Renal pelvis (tissue), 12 donors: ENCODE measurements at places on chromosomes 5 and 9.

DNA sequence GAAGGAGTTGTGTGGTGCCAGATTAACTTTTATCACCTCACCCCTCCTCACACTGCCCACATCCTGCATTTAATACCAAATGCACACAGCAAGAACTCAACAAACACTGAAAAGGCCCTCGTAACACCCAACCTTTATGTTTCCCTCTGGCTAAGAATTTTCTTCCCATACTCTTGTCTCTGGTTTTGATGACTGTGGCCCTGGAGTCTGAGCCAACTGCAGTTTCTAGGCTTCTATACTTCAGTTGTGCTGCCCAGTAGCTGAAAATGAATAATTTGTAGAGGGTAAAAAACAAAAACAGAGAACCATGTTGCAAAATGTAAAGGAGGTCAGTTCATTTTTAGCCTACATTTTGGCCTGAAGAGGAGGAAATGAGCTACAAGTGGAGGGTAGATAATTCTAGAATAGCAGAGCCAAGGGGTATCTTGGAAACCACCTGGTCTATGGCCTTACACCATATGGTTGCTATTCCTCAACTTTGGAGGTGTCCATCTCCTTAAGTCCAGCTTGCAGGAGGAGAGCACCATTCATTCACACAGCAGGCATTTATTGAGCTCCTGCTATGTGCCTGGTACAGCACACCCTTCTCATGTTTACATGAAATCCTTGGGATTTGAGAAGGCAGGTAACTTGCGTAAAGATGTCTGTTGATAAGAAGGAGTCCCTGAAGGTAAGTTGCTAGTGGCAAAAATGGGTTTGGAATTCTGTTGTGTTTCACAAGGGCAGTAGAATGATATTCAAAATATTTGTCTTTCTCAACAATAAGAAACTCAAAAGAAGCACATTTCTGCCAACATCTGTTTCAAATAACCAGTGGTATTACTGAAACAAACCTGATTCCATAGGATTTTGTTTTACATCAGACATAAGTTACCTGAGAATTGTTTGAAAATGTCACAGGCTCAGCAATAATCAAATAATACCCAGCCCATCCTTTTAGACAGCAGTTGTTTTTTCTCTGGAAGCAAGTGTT lies 83.8 kb upstream of the TNFAIP8 start:
- DNase-seq = no peak

DNA sequence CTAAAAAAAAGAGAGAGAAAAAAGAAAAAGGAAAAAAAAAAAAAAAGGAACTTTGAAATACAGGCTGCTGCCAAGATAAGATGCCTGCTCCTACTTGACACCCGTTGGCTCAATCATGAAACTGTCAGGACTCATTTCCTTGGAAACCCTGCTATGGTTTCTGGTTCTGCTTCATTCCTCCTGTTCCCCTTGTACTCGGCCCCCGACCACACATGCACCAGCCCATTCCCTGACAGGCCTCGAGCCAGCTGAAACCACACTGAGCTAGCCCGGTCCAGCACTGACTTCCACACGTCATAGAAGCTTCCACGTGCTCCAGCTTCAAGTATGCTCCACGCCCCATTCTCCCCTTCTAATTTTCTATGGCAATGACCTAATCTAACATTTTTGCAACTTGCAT lies 93.2 kb downstream of the MYO10 start:
- DNase-seq = no peak

DNA sequence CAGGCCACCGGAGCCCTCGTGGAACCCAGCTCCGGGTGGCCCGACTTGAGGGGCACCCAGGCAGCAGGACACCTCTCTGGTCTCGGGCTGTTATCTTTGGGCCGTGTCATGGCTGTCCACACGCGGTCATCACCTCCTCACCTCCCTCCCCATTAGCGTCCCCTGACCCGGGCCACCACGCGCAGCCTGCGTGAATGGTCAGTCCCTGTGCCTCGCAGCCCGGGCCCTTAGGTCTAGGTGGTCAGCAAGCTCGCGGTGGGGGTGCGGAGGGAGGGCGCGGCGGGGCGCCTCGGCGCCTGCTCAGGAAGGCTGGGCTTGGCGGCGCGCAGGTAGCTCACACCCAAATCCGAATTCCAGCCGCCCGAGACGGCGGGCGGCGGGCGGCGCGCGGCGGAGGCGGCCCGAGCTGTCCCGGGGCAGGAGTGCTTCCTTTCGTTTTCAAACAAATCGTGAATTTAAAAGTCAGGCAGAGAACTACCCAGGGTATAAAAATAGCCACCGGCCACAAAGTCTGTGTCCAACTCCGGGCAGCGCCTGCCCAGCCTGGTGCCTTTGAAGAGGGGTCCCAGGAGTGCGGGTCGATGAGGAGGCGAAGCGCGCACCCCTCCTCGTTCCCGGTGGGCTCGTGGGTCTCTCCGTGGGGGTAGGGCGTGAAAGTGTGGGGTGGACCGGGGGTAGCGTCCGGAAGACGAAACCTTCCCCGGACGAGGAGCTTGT lies 1.0 kb upstream of the RXRA start:
- DNase-seq = peak; percentile 53

DNA sequence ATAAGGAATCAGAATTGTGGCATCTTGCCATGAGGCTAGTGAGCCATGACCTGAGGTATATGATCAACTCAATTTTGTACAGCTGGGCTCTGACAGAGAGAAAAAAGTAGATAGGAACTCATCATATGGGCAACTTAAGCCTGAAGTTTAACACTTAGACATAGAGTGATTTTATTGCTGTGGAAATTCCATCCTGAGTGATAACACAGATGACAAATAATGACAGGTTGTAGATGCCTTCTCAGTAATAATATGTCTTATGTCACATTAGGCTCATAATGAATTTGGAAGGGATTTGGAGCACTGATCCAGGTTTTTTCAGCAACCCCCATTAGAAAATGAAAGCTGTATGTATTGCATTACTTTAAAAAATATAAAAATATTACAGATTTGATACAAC lies 744.6 kb downstream of the CDH12 start:
- no peak for DNase-seq

GRCh38 chr5:157351802-157352092 lies 85.8 kb downstream of the CYFIP2 start:
- no peak for DNase-seq

DNA sequence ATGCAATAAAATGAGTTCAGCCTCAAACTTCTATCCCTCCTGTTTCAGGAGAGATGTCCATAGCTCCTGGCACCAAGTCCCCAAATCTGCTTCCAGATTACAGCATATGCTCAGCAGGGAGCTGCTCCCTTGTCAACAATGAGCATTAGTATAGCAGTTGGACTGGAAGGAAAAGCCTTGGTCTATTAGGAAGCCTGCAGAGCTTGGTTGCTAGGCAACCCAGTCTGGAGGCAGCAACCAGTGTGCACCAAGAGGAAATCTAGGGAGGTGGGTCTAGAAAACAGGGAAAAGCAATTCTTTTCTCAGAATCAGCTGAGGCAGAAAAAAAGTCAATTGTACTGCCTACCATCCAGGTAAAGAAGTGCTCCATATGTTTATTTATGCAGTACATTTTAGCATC lies 229.5 kb upstream of the NMUR2 start:
- DNase-seq = peak; percentile 38

DNA sequence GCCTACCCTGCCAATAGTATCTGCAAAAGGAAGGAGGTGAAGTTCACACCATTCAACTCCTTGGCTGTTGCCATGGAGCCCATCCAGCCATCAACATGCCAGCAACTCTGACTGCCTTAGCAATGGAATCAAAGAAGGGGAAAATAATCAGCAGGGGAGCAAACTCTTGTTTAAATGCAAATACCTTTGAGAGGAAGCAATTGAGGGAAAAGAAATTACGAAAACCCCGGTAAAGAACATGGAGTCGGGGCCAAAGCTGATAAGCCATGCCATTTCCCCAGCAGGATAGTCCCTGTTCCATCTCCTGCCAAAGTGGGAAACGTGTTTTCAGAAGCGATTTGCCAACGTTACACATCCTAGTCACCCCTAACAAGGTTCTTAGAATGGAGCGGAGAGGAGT lies 69.0 kb downstream of the MFAP3 start:
- DNase-seq = no peak

GRCh38 chr9:136683755-136684154 lies 3.5 kb downstream of the AGPAT2 start:
- DNase-seq = no peak

DNA sequence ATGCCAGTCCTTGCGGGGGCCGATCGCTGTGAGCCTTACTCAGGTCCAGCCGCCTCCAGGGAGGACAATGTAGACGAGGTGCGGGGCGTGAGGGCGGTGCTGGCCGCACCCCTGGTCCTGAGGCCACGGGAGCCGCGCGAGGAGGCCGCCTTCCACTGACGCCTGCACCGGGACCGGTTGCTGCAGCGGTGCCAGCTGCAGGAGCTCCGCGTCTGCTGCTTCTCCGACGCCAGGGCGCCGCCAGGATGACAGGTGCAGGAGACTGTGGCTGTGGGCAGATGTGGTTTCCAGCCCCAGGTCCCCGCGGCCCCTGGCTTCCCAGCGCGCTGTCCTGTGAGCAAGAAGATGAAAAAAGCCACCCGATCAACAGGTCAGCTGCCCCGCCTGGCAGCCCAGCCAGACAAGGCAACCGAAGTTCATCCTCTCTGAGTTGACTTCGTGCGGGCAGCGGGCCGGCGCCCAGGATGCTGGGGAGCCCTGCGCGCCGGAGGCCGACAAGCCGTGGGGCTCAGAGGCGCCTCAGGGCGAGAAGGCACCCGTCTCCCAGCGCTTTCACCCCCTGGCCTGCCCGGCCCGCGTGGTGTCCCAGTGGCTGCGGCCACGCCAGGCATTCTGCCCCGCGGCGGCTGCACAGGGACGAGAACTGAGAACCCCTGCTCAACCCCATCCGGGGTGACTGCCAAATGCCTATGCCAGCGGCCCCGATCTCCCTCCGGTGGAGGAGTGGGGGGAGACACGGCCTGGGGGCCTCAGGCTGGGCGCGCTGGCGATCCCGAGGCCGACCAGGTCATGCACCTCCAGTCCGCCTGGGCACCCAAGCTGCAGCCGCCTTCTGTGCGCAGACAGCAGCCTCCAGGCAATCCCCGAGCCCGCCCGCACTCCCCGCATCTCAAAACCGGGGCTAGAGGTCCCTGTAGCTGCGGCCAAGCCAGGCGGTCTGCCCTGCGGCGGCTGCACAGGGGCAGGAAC lies 43.4 kb upstream of the BICD2 start:
- no peak for DNase-seq

DNA sequence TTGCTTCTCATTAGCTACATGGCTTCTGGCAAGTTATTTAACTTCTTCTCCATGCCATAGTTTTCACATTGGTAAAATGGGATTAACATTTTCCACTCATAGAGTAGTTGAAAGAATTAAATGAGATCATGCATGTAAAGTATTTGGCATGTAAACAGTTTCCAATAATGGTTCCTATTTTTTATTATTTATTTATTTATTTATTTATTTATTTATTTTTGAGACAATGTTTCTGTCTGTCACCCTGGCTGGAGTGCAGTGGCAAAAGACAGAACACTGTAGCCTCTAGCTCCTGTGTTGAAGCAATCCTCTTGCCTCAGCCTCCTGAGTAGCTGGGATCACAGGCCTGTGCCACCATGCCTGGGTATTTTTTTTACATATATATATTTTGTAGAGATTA lies 117.7 kb downstream of the DOCK2 start:
- no peak for DNase-seq

DNA sequence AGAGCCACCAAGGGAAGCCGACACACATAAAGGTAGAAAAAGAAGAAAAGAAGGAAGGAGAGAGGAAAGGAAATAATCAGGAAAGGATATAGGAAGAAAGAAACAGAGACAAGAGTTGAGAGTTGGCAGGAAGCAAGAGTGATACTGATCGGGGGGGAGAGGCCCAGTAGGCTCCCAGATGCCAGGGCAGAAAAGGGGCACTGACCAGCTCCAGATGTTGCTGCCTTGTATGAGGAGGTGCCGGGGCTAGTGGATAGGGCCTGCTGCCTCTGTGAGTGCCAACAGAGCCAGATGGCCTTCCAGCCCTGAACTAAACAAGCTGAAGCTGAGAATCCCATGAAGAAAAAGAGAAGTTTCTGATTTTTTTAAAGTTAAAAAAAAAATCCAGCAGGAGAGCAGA lies 82.0 kb upstream of the TRIM32 start:
- no peak for DNase-seq

DNA sequence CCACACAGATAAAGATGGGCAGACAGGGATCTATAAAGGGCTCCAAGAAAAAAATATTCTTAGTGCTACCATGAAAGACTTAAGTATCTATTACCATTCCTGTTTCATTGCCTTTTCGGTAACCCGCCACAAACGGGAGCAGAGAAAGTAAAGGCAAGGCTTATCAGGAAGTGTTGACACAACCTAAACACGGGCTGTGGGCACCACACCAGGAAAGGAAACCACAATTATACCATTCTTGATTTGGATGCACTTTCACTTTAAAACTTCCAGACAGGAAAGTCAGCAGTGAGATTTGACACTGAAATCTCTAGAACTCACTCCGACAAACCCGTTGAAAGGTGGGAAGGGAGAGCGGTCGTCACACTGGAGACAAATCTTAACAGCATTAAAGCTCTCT lies 6.5 kb downstream of the TLE1 start:
- no peak for DNase-seq

GRCh38 chr5:24347158-24347557 lies 297.6 kb downstream of the CDH10 start:
- no peak for DNase-seq

- no peak for DNase-seq
Measured at GRCh38 chr9:130423272-130423671, 21.5 kb upstream of the ASS1 start.

- DNase-seq = no peak
Measured at GRCh38 chr9:3736161-3736560, 210.4 kb upstream of the RFX3 start.

DNA sequence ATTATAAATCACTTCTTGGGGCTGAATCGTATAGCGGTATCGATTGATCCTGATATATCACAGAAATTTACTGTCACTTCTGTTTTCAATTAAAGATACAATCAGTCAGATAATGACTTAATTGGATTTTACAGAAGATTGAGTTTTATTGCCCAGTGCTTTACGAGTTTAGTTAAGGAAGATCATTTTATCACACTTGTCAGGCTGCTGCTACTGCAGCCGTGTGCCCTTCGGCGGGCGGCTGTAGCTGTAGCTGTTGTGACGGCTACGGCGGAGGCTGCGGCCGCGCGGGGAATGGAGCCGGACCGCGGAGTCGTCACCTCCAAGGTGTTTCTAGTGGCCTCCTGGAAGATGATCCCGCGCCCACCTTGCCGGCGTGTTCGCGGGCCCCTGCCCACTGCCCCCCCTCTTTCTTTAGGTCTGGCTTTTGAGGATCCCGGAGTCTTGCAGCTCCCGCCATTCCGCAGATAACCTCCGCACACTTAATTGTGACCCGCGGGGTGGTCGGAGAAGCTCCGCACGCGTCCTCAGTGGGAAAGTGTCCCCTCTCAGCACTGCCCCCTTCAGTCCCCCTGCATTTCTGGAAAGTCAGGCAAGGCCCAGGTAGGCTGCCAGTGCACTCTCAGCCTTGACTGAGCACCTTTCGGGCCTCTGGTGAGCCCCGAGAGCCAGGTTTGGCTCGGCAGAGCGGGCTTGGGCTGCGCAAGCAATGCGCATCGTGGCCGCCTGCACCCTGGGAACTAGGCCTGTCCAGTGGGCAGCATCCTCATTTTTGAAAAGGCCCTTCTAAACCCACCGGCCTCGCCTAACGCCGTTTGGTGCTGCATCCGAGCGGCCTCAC lies 6.9 kb upstream of the DMRT3 start:
- no peak for DNase-seq

- DNase-seq = peak; percentile 63
Measured at GRCh38 chr5:1523793-1524480, at the start of gene LPCAT1. Gene LPCAT1, minus strand, starts transcription at chr5:1523960. Its CDS starts 116 bp downstream, at chr5:1523844.

- no peak for DNase-seq
Measured at GRCh38 chr5:39661026-39661779, 236.4 kb upstream of the DAB2 start.

GRCh38 chr5:54243483-54244080 lies 66.8 kb downstream of the ARL15 start:
- DNase-seq = no peak
